Left ventricle myocardium inferior (tissue), 1 donor: ENCODE measurements at places on chromosomes 11 and 22.

DNA sequence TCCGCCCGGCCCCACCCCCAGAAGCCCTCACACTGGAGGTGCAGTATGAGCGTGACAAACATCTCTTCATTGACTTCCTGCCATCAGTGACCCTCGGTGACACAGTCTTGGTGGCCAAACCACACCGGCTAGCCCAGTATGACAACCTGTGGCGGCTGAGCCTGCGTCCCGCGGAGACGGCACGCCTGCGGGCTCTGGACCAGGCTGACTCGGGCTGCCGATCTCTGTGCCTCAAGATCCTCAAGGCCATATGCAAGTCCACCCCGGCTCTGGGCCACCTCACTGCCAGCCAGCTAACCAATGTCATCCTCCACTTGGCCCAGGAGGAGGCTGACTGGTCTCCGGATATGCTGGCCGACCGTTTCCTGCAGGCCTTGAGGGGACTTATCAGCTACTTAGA, 6.6 kb upstream of the ATF4 start:
- no peak for DNase-seq

DNA sequence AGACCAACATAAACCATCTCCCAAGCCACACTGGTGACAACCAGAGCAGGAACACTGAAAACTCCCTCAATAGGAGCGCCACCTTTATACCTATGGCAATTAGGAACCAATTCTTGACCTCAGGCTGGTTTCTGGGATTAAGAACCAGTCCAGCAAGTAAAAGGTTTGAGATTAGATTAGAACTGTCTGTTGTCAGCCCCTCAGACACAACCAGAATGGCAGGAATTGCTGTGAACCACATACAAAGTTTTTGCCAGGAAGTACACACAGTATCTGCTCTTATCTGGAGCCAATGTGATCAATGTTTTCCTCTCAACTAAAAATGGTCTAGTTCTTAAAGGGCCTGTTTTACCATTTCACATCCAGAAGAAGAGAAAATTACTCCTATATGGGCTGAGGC, 55.2 kb downstream of the RBFOX2 start:
- DNase-seq = no peak

- no peak for DNase-seq
Measured at GRCh38 chr22:42587588-42588175, 27.0 kb downstream of the POLDIP3 start.

- no peak for DNase-seq
Measured at GRCh38 chr22:33030923-33031525, 27.2 kb downstream of the SYN3 start.

DNA sequence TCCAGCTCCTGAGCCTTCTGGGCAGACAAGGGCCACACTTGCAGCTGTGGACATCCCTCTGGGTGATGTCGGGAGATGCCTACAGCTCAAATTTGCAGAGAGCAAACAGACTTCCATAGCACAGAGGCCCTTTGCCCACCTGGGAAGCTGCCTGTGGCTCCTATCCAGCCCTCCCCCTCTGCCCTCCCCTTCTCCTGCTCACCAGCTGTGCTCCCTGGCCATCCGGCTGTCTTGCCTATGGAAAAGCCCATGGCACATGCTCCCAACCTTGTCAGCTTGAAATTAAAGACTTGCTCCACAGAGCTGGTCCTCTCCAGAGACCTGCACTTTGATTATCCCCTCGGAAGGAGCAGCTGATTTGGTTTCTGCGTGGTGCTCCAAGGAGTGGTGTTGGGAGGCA, 118.9 kb upstream of the NECTIN1 start:
- DNase-seq = no peak

DNA sequence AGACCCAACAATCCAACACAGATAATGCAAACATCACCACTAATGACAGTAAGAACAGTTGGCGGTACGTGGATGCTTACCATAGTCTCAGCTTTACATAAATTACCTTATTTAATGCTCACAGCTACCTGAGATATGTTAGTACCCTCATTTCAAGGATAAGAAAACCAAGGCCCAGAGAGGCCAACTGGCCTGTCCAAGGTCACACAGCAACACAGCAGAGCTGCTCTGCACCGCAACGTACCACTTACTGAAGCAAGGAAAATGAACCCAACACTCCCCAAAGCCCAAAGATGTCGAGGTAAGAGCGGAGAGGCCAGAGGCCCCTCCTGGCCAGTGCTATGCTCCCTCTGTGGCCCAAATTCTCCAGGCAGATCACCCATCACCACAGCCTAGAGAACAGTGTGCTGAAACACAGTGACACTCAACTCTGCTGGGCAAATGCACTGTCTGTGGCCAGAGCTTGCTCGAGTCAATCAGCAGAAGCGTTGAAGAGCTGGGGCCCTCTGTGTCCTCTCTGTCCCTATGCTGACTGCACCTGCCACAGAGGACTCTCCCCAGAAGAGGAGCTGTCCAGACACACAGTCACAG, 14.0 kb downstream of the SHANK2 start:
- DNase-seq = no peak

- DNase-seq = peak; percentile 5
Measured at GRCh38 chr22:49620666-49621065, 207.0 kb downstream of the BRD1 start.

DNA sequence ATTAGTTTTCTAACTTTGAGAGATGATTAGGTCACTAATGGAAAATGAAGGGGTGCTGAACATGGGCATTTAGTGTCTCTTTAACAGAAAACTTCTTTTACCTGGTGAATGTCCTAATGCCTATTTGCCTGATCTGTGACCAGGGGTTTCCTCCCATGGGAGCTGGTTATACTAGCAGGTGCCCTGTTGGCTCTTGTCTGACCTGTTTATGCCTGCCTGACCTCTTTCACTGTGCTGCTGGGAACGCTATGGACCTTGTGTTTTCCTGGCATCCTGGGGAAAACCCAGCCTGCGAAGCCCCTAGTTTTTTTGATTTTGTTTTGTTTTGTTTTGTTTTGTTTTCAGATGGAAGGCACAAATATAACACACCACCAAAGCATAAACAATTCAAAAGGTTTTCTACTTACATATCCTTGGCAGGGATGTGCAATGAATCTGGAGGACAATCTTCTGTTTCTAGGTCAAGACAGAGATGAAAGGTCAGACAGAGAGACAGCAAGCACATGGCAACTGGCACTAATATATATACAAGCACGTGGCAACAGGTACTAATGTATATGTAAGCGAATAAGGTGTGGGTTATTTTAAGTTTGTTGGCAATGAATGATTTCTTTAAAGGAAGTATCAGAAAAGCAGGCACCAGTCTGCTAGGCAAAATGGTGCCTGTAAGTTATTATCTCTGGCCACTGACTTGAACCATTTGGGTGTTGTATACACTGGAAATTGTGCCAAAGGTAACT, 390.2 kb downstream of the LUZP2 start:
- no peak for DNase-seq

GRCh38 chr22:37092997-37093396, 16.5 kb downstream of the TMPRSS6 start:
- DNase-seq = no peak

DNA sequence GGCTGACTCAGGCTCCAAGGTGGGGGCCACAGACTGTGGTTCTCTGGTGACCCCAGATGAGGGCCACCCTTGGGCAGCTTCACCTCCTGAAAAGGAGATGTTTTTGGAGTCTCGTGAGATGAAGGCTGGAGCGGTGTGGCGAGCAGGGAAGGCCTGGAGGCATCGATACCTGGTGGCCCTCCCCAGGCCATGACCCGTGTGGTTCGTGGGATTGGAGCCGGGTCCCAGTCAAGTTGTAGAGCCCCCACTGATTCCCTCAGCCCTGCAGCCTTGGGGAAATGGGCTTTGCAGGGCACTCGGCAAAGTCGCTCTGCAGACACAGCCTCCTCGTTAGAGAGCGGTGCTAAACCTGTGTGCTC, 1083.4 kb downstream of the BRD1 start:
- DNase-seq = no peak

DNA sequence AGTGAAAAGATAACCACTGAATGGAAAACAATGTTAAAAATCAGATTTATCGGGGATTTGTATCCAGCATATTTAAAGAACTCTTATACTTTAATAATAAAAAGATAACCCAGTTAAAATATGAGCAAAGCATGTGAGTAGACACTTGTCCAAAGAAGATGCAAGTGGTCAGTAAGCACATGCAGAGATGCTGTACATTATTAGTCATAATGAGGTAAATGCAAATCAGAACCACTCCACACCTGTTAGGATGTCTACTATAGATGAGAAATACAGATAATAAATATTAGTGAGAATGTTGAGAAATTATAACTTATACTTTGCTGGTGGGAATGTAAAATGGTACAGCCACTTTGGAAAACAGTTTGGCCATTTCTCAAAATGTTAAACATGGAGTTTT, 28.0 kb downstream of the QSER1 start:
- no peak for DNase-seq

DNA sequence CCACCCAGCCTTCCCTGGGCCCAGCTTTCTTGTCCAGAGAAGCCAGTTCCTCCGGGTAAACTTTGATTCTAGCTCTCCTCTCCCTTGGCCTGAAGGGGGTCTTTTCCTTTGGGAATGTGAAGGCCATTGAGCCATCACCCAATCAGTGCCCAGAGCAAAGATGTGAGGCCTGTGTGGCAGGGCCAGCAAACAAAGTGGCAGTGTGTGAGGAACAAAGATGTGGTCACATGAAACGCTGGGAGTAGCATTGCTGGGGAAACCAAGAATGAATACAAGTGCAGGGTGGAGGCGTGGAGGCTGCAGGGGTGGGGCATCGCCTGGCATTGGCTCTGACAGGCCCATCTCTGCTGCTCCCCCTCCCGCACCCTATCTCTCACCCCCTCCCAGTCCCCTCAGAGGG, 91.9 kb upstream of the BID start:
- DNase-seq = no peak

GRCh38 chr11:120867988-120868387, 155.9 kb upstream of the TBCEL start:
- DNase-seq = no peak

- no peak for DNase-seq
Measured at GRCh38 chr22:36384766-36385481, 2.8 kb downstream of the MYH9 start.
